NCI-H1092 (cell line): ENCODE measurements at places on chromosomes 1 and 21.

DNA sequence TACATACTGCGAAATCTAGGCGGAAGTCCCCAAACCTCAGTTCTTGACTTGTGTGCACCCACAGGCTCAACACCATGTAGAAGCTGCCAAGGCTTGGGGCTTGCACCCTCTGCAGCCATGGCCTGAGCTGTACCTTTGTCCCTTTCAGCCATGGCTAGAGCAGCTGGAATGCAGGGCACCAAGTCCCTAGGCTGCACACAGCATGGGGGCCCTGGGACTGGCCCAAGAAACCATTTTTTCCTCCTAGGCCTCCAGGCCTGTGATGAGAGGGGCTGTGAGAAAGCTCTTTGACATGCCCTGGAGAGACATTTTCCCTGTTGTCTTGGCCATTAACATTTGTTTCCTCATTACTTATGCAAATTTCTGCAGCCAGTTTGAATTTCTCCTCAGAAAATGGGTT lies 1.5 kb upstream of the PRSS38 start:
- DNase-seq = no peak

- DNase-seq = no peak
Measured at GRCh38 chr1:214213136-214213535, 67.8 kb upstream of the SMYD2 start.

DNA sequence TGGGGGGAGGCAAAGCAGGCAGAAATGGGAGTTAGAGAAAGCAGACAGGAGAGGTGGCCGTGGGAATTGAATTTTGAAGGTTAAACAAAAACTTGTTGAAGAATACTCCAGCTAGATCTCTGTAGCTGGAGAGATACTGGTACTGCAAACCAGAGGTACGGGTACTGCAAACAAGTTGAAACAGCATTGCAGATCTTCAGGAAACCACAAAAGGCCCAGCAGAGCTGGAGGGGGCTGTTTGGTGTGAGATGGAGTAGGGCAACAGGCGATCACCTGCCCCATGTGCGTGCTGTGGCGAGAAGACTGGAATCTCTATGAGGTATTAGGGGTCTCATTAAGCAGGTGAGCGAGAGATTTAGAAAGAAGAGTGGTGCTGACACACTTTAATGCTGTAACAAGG lies 77.7 kb upstream of the RGS4 start:
- no peak for DNase-seq

DNA sequence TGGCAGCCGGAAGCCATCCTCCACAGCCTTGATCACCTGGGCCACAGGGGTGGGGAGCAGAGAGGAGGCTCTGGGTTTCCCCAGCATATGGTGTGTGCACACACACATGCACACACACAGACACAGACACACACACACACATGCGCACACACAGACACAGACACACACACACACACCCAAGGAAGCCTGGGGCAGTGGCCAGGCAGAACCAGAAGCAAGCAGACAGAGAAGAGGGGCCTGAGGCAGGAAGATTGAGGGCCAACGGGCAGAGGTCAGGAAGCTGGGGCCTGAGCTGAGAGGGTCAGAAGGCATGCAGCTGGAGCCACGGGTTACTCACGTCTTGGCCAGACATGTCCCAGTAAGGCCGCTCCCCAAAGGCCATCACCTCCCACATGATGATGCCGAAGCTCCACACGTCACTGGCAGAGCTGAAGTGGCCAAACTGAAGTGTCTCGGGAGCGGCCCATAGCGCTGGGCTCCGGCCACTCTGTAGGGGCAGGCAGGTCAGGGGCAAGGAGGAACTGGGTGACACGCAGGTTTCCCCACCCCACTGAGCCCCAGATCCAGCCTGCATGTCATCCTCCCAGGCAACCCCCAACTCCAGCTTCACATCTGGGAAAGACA lies 27.4 kb downstream of the CDCA8 start:
- DNase-seq = no peak

- no peak for DNase-seq
Measured at GRCh38 chr21:39737376-39738000, 7.5 kb upstream of the IGSF5 start.

DNA sequence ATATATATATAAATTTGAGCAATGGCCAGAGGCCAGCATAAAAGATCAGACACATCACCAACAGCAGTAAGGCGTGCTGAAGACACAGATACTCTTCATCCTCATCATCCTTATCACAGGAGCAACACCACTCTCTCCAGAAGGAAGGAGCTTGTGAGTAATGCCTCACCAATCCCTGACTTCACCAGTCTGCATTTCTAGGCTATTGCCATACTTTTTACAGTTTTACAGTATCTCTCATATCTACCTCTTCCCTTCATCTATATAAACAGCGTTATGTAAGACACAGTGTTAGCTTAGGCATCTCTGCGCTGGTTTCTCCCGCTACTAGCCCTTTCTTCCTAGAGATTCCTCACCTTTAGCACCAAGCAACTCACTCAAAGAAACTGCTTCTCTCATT lies 2.4 kb upstream of the ABL2 start:
- DNase-seq = no peak
